Uterus (tissue), 4 donors: ENCODE measurements at places on chromosomes 1 and 21. TPM values are rescaled to one million over a fixed set of nuclear protein-coding genes. Genes with fewer than 3 reads are reported as not detected.

DNA sequence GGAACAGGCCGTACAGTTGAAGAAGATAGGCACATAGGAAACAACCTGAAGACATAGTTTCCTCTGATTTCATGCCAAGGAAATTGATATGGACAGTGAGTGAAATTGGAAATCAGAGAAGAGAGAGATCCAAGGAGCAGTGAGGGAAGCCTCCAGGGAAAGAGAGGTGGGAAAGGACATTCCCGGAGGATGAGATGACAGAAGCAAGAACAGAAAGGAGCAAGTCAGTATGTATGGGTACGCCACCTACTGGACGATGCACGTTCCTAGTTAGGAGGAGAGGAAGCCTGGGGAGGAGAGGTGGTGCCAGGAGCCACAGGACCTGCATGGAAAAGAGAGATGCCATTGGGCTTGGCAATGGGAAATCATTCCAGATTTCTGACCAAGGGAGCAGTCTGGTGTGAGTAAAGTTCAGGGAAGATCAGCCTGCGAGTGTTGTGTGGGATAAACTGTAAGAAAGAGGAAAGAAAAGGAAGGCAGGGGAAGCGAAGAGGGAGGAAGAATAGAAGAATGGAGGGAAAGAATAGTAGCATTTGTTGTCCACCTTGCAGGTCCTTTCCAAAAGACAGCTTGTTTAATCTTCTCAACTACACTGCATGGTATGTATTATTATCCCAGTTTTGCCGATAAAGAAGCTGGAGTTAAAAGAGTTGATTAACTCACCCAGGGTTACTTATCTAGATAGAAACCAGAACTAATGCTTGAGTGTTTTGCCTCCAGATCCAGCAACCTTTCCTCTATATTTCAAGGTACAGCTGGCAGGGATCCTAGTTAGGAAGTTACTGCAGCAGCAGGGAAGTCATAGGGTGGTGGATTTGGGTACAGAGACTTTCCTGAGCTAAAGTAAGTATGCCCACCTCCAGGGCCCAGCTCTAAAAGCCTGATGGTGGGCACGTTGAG lies 27.4 kb downstream of the C1orf116 start:
- no peak for DNase-seq

DNA sequence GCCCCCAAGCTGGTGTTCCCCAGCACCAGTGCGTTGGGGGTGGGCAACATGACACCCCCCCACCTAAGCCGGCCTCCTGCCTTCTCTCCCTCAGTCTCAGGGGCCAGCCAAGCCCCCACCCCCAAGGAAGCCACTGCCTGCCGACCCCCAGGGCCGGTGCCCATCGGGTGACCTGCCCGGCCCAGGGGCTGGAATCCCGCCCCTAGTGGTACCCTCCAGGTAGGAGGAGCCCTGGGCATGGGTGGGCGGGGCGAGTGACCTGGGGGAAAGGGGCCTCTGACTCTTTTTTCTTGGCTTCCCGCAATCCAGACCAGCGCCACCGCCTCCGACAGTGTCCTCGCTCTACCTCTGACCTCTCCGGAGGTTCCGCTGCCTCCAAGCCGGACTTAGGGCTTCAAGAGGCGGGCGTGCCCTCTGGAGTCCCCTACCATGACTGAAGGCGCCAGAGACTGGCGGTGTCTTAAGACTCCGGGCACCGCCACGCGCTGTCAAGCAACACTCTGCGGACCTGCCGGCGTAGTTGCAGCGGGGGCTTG lies 1.3 kb upstream of the EFNA4 start:
- peak; percentile 38 for DNase-seq

DNA sequence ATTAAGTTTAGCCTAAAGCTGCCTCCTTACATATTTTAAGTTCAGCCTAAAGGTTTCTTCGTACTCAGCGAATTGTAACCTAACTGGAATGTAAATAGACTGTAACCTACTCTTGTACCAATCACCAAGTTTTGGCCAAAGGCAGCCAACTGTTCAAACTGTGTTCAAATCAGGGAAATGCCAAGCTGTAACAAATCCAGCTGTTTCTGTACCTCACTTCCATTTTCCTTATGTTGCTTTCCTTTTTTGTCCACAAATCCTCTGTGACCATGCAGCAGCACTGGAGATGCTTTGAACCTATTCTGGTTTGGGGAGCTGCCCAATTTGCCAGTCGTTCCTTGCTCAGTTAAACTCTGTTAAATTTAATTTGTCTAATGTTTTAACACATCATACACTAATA lies 3.2 kb upstream of the APOBEC4 start:
- DNase-seq = no peak

- no peak for DNase-seq
These were observed 81.7 kb downstream of the AXDND1 start for GRCh38 chr1:179447489-179447888.

- no peak for DNase-seq
These were observed 45.5 kb upstream of the SPOCD1 start for GRCh38 chr1:31861346-31861745.

DNA sequence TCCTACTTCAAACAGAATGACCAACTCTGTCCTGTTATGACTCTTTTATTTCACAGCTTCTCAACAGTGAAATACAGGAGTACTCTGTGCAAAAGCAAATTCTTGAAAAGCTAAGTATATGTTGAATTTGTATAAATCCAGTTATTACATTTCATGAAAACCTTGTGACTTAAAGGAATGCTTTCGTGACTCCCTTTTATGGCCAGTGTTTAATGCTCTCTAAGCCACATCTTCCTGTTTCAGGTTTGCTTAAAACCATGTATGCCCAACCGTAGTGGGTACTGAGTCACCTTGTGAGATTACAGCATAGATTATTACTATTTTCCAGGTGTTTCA lies 40.2 kb upstream of the KIF1B start:
- DNase-seq = no peak

GRCh38 chr1:91406773-91407389 lies 2.2 kb upstream of the HFM1 start:
- no peak for DNase-seq

- no peak for DNase-seq
These were observed 164.9 kb upstream of the USP25 start for GRCh38 chr21:15564907-15565306.

- no peak for DNase-seq
These were observed 49.4 kb downstream of the ADCY10 start for GRCh38 chr1:167864392-167865032.

- no peak for DNase-seq
These were observed 3.1 kb downstream of the NUCKS1 start for GRCh38 chr1:205746757-205747412.

DNA sequence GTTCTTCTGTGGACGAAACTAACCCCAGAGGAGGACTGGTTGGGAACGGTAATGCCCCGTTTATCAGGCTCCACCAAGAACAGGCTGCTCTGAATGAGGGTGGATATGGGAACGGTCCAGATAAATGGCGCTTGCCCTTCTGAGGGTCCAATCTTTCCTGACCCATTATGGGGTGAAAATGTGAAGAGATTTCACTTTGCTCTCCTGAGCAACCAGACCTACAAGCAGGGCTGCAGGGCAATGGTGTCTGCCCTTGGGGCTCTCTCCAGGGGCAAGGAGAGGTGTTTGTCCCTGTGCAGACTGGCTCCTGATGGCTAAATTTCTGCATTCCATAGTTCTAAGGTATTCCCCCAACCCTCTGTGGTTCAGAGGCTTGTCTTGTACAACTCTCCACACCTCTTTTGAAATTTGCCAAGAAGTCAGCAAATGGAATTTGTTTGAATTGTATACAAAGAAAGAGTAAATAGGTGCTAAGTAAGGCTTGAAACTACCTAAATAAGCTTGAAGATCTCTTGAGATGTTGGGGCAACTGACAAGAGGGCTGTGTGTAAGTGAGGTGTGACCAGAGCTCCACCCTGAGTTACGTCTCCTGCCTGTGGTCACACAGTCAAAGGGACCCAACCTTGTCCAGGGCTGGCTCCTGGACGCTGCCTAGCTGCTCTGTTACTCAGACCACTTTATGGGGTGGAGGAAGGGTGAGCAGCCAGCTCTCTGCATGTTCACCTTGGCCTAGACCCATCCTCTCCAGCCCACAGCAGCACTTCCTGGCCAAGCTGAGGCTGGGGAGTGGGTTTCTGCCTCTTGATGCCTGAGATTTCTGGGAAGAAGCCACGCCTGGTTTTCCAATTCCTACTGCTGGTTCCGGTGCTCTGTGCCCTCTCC lies 24.8 kb downstream of the SLC2A1 start:
- no peak for DNase-seq

DNA sequence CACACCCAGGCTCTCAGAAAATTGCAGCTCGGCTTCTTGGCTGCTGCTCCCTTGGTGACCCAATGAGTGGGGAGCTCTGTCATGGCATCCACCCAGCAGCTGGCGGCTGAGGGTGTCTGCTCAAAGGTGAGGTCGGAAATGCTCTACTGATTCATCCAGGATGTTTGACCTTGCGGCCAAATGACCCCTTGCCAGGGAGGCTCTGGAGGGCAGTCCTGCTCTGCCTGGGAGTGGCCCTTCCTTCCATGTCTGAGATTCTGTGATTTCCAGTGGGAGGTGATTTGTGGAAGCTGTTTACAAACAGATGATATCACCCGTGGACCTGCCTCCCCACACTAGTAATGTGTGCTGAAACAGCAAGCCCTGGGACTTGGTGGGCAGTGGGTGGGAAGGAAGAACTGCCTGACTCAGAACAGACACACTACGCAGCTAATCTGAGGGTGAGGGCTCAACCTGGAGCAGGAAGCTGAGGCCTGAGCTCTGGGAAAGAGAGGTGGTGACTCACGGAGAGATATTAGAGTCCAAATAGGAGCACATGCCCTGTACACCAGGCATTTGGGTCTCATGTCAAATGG lies 3.0 kb downstream of the CRCT1 start:
- no peak for DNase-seq

DNA sequence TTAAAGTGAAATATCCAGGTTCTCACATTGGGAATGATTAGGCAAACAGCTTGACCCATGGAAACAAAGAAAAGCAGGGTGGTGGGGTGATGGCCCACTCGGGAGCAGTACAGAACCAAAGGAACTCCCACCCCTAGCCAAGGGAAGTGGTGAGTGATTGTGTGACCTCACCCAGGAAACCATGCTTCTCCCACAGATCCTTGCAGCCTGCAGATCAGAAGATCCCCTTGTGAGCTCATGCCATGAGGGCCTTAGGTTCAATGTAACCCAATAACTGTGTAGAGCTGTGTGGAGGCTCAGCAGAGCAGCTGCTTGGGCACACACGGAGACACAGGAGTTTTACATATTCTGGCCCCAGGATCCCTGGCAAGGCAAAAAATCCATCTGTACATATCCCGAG lies 311.8 kb upstream of the DPYD start:
- DNase-seq = no peak

DNA sequence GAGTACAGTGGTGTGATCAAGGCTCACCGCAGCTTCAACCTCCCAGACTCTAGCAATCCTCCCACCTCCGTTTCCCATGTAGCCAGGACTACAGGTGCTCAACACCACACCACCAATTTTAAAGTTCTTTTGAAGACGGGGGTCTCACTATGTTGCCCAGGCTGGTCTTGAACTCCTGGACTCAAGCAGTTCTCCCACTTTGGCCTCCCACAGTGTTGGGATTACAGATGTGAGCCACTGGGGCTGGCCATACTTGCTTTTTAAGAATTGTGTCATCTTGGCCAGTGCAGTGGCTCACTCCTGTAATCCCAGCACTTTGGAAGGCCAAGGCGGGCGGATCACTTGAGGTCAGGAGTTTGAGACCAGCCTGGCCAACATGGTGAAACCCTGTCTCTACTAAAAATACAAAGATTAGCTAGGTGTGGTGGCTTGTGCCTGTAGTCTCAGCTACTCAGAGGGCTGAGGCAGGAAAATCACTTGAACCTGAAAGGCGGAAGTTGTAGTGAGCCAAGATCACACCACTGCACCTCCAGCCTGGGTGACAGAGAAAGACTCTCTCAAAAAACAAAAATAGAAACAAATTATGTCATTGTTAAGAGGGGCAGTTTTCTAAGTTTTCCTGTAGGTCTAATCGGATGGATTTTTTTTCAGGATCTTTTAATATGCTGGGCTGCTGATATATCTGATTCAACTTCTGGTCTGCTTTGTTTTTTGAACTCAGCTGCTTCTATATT lies 18.7 kb downstream of the AK4 start:
- DNase-seq = no peak

GRCh38 chr1:118485757-118486156 lies 300.7 kb upstream of the SPAG17 start:
- DNase-seq = no peak

DNA sequence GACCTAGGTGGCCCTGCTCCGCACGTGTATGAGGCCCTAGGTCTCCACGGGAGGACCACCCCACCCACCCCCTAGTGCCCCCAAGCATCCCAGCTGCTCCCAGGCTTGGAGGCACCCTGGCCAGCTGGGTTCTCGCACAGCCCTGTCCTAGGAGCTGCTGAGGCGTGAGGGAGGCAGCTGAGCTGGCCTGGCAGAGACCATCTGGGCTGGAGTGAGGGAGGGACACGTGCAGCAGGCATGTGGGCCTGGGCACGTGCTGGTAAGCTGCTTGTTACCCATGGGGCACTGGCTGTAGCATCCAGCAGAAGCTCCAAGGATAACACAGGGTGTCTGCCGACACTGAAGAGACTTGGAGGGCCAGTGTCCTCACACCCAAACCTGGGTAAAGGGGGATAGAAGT lies 10.1 kb downstream of the SLC6A9 start:
- DNase-seq = no peak

- no peak for DNase-seq
These were observed 394.2 kb upstream of the LYPLAL1 start for GRCh38 chr1:218779341-218780100.

DNA sequence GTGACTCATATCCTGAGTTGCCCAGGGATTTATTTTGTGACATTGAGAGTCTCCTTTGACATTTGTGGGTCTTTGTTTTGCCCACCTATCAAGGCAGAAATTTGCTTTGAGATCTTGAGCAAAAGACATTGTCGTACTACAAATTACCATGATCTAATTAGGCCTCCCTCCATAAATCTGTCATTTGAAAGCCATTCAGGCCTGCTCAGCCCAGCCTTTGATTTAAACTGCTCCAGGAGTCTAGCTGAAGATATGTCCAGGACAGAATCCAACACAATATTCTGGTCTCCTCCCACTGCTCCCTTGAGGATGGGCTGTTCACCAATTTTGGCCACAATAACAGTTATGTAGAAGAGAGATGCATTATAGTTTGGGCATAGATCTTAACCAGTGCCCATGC lies 86.7 kb downstream of the PROX1 start:
- DNase-seq = no peak

- no peak for DNase-seq
These were observed 2.3 kb downstream of the PIK3R3 start for GRCh38 chr1:46130121-46130520.

DNA sequence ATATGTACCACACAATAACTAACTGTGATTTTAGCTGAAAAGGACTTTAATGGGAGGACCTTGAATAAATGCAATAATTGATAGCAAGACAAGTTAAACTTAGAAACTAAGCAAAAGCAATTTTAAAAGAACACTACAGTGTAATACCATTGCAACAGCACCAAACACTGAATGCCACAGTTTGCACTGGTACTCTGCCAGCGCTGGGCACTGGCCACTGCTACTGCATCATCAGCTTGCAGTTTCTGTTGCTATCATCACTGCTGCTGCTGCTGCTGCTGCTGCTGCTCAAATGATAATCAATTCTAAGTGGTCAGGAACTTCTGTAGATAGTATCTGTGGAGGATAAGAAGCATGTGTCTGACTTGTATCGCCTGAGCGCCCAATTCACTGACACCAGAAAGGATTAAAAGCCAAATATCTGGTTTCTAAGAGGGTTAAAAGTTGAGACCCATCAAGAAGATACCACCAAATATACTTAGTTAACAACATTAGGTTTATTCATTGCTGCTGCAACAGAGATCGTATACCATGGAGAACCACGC lies 306.9 kb downstream of the LRRC40 start:
- no peak for DNase-seq

The HCN3 gene
- total RNA-seq = 4.2 TPM

The RPE65 gene
- not detected for total RNA-seq

The CRYBG2 gene
- total RNA-seq = 3.0 TPM

The S100A3 gene
- not detected for total RNA-seq

The PEAR1 gene
- 7.4 TPM for total RNA-seq

The KLHL17 gene
- 1.8 TPM for total RNA-seq

The ASTN1 gene
- total RNA-seq = 0.29 TPM

The CYP2J2 gene
- total RNA-seq = not detected
